ENCODE measurements at places on chromosomes 2 and 18.

GRCh38 chr18:8516371-8517250 lies 92.6 kb upstream of the RAB12 start:
- DNase-seq, result peak; percentile 4

GRCh38 chr18:63100630-63101055 lies 218.9 kb downstream of the BCL2 start:
- DNase-seq, result no peak

DNA sequence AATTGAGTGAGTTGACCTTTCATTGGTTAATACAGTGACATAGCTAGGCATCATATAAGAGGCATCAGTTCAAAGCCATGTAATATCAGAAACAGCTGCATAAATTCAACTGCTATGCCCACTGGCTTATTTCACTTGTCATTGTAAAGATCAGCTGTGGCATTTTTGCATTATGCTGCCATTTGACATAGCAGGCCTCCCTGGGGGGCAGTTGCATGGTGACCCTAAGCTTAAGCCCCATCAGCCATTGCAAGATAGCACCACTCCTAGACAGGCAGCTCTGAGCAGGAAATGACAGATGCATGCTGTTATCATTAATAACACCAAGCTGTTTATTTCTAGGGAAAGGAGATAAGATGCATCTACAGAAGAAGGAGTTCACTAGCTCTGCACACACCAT lies 233.4 kb upstream of the CNTNAP5 start:
- no peak for DNase-seq

GRCh38 chr2:179226203-179226960 lies 38.2 kb downstream of the SESTD1 start:
- DNase-seq, result no peak

- DNase-seq, result peak; percentile 74
Observed at GRCh38 chr2:112048887-112049286, 6.2 kb upstream of the TMEM87B start.

- no peak for DNase-seq
Observed at GRCh38 chr2:98907966-98908905, 27.8 kb downstream of the CRACDL start.

GRCh38 chr2:68345129-68345875 lies 19.8 kb upstream of the PLEK start:
- peak; percentile 10 for DNase-seq

DNA sequence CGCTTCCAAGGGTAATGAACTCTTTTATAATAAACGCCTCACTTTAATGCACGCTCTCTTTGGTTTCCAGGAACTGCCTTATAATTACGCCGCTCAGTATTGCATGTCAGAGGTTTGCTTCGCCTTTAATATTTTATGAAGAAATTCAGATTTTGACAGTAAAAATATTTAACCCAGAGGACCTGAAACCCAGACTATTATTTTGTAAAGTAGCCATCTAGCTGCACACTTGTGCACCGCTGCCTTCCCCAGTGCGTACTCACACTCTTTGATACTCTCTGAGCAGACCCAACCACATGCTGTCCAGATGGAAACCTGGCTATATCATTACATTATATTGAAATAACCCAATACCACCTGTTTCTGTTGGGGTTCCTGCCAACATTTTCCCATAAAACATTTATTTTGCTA lies 270.1 kb downstream of the C1D start:
- no peak for DNase-seq

DNA sequence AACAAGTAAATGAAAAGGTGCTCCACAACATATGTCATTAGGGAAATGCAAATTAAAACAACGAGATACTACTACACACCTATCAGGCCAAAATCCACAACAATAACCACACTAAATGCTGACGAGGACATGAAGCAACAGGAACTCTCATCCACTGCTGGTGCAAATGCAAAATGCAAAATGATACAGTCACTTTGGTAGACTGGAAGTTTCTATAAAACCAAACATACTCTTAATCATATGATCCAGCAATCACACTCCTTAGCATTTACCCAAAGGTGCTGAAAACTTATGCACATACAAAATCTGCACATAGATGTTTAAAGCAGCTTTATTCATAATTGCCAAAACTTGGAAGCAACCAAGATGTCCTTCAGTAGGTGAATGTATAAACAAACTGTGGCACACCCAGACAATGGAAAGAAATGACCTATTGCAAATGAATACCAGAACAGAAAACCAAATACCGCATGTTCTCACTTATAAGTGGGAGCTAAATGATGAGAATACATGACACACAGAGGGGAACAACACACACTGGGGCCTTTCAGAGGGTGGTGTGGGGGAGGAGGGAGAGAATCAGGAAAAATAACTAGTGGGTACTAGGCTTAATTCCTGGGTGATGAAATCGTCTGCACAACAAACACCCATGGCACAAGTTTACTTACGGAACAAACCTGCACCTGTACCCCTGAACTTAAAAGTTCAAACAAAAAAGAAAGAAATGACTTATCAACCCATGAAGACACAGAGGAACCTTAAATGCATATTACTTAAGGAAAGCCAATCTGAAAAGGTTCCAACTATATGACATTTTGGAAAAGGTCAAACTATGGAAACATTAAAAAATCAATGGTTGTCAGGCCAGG lies 80.4 kb downstream of the ASXL2 start:
- no peak for DNase-seq

DNA sequence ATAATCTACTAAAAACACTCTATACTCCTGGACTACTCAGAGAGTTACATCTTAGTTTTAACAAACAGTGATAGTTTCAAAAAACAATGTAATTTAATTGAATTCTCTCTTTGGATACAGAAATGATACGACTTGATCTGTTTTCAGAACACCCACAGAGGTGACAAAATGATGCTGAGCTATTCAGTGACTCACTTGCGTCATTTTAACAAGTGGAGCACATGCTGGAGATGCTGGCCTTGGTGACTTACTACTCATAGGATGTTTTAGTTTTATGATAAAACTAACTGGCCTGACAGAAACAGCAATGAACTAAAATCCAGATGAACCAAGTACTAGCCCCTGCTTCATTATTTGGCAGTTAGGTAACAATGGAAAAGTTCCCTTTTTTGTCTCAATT lies 101.3 kb upstream of the ITGB6 start:
- DNase-seq, result peak; percentile 52

DNA sequence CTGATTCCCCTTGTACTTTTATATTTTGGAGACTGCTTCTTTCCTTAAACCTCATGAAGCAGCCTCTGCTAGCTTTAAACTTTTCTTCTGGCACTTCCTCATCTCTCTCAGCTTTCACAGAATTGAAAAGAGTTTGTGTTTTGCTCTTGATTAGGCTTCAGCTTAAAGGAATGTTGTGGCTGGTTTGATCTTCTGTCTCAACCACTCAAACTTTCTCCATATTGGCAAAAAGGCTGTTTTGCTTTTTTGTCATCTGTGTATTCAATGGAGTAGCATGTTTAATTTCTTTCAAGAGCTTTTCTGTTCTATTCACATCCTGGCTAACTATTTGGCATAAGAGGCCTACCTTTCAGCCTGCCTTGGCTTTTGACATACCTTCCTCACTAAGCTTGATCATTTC lies 36.3 kb upstream of the MSTN start:
- no peak for DNase-seq

DNA sequence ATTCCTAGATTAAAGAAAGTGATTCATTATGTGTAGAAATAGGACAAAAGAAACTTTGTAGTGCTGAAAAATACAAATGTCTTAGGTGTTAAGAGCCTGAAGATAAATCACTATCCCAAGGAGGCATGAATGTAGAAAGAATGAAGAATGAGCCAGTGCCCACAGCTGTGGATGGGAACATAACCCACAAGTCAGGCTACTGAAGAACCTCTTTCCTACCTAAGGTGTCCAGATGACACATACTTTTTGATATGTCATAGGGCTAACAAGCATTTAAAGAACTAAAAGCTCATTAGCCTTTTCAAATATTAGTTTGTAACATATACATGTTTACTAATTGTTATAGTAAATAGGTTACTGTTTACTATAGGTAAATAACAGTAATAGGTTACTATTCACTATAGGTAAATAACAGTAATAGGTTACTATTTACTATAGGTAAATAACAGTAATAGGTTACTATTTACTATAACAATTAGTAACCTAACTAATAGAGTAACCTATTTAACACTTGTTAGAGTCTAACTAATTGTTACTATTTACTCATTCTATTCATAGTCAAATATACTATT lies 275.0 kb upstream of the KYNU start:
- no peak for DNase-seq

GRCh38 chr2:70141902-70142589 lies 48.8 kb downstream of the C2orf42 start:
- DNase-seq, result peak; percentile 38

DNA sequence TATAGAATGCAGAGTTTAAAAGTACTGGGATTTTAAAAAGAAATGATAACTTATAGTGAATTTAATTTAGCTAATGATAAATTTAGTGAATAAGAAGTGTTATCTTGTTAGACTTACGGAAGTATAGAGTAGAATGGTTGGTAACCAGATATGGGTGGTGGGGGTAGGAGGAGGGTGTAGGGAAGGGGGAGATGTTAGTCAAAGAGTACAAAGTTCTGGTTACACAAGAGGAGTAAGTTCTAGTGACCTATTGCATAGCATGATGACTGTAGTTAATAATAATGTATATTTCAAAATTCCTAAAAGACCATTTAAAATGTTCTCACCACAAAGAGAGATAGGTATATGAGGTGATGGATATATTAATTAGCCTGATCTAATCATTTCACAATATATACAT lies 184.8 kb upstream of the STON1 start:
- no peak for DNase-seq

- peak; percentile 7 for DNase-seq
Observed at GRCh38 chr2:3656762-3657721, 958 bp upstream of the ALLC start.

DNA sequence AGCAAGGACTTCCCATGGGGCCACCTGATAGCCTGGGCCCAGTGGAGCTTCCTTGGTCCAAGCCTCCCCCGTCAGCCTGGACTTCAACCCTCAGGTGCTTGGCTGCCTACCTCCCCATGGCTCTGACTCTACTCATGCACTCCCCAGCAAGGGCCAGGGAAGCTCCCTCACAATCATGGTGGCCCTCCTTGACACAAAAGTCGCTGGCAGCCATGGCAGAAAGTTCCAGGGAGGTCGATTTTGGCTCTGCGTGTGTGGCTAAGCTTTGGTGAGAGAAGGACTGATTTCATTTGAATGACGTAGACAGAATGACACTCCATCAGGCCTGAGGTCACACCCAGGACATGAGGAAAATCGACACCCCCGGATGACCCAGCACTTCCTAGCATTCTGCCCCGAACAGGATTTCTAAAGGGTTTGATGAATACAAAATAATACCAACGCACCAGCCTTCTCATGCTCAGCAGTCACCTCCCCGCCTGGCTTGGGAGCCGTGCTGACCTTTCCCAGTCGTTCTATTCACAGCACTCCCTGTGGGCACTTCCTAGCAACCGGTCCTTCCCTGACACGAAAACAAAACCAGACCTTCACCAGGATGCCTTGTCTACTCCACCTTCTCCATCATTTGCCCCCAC lies 52.7 kb downstream of the LBH start:
- DNase-seq, result no peak

DNA sequence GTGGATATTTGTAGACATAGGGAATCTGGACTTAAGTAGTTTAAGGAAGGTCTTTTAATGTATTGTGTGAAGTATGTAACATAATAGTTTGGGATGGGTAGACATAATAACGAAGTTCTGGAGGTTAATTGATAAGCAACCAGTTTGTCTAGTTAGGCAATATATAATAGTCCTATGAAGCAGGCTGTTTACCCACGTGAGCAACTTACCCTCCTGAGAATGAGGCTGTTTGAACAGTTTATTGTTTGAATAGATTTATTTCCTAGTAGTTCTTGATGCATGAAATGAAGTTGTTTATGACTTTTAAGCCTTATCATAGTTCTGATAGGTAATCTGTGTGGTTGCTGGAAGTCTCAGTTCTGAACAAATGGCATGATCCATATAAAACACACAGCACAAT lies 361.5 kb downstream of the GALNT13 start:
- DNase-seq, result no peak

DNA sequence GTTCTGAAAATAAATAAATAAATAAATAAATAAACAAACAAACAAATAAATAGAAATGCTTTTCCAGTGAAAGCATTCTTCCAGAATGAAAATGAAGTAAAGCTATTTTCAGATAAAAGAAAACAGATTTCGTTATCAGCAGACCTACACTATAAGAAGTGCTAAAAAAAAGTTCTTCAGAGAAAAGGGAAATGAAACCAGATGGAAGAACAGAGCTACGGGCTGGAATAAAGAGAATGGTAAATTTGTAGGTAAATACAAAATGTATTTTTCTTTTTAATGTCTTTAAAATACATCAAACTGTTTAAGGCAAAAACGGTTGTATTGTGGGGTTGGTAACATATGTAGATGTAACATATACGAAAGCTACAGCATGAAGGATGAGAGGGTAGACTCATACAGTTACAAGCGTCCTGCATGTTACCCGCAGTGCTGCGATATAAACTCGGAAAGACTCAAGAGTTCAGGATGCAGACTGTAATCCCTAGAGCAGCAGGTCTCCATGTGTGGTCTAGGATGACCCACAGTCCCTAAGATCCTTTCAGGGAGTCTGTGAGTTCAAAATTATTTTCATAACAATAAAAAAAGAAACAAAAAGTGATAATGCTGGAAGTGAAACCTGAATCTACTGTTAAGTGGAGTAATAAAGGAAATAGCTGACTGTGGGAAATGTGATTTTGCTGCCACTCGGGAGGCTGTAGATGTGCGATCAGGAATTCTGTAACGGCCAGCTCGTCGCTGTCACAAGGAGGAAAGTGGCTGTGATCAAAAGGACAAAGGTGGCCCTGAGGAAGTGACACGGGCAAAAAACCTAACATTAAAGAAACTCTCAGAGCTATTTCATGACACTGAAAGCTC lies 5.3 kb upstream of the RAB12 start:
- DNase-seq, result no peak

- peak; percentile 74 for DNase-seq
Observed at GRCh38 chr2:11073776-11074175, 81.5 kb upstream of the SLC66A3 start.

- no peak for DNase-seq
Observed at GRCh38 chr2:111165084-111165483, 44.4 kb downstream of the BCL2L11 start.

- peak; percentile 86 for DNase-seq
Observed at GRCh38 chr2:3223080-3223923, 154.3 kb downstream of the EIPR1 start.

DNA sequence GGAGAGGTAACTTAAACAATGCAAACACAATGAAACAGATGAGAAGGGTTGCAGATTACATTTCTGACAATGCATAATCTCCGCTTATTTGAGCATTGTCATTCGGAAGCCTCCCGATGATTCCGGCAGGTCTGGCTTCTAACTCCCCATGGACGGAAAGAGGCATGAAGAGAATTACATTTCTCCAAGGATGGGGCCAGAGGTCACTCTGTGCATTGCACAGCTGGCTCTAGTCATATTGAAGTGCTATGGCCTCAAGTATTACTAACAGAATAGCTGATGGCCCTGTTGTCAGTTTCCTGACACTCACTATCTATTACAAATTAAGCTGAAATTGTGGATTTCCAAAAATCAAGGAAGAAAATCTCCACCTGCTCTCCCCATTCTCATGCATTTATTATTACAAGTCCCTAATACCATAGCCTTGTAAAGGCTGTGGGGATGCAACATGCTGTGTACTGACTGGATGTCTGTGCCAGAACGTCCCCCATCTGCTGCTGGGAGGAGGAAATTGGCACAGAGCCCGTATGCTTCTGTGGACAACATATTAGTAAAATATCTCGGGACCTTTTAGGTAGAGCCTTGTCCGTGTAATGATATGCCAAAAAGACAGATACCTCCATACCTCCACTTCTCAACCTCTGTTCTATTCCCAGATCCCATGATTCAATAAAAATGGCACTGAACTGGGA lies 168.1 kb downstream of the SETBP1 start:
- DNase-seq, result no peak

GRCh38 chr18:13019301-13019700 lies 28.1 kb downstream of the CEP192 start:
- DNase-seq, result peak; percentile 49

Data from IMR-90 (cell line).